IPS DF 19.7 (cell line): ENCODE measurements at places on chromosomes 6 and 20.

- no peak for DNase-seq
These were observed 89.7 kb downstream of the NDUFAF5 start for GRCh38 chr20:13874394-13875157.

DNA sequence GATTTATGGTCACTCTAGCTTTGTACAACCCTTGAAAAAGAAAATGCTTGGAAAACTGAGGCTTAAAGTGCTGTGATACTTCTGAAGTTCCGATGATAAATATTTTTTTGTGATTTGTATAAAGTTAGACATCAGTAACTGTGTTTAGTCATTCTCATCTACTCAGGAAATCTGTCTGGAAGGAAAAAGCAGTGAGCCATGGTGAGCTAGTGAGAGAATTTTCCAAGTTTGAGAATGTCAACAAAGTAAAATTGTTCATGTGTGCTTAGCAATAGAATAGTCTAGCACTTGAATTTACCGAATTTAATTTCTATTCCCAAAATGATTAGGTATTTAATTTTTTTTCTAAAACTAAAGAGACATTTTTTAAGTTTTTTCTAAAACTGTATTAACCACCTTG lies 41.3 kb upstream of the PLCB4 start:
- no peak for DNase-seq

DNA sequence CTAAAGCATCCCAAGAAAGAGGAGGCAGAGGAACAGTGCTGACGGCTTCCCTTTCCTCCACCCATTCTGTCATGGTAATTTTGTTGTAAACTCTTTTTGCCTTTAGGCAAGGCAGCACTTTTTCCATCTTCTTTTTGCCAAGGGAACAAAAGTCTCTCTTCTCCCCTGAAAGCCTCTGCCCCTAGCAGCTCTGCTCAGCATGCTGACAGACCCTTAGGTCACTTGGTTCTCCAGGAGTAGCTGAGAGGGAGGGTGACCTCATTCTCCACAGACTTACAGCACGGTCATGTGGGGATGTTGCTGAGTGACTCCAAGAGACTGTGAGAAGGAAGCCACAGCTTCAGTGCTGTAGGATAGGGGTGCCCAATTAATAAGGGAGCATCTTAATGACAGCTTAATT lies 81.1 kb upstream of the RALGAPA2 start:
- DNase-seq = no peak

GRCh38 chr20:44358776-44359175 lies 3.3 kb downstream of the HNF4A start:
- no peak for DNase-seq

DNA sequence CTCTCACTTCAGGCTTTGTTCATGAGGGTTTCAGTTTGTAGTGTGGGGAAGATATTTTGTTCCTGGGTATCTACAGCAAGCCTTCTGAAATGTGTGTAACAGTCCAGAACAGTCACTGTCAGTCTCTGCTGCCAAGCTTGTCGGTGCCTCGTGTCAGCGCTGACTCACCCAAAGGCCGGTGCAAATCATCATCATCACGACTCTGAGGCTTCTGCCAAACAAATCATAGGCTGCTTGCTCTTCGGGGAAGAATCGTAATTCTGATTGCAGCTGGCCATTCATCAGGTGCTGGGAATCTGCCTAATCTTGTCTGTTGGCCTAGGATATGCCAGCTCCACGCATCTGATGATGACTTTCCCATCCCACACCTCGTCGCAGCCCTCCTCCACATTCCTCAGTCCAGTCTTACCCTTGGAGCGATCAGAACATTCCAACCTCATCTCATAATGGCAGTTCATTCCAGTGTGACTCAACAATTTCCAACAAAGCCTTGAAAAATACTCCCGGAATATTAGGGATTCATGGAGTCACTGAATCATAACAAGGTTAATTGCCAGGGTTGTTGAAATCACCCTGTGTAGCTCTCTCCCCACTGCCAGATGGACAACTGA lies 40.9 kb downstream of the ALDH8A1 start:
- no peak for DNase-seq

GRCh38 chr20:47358672-47359529 lies 2.4 kb upstream of the ZMYND8 start:
- no peak for DNase-seq

DNA sequence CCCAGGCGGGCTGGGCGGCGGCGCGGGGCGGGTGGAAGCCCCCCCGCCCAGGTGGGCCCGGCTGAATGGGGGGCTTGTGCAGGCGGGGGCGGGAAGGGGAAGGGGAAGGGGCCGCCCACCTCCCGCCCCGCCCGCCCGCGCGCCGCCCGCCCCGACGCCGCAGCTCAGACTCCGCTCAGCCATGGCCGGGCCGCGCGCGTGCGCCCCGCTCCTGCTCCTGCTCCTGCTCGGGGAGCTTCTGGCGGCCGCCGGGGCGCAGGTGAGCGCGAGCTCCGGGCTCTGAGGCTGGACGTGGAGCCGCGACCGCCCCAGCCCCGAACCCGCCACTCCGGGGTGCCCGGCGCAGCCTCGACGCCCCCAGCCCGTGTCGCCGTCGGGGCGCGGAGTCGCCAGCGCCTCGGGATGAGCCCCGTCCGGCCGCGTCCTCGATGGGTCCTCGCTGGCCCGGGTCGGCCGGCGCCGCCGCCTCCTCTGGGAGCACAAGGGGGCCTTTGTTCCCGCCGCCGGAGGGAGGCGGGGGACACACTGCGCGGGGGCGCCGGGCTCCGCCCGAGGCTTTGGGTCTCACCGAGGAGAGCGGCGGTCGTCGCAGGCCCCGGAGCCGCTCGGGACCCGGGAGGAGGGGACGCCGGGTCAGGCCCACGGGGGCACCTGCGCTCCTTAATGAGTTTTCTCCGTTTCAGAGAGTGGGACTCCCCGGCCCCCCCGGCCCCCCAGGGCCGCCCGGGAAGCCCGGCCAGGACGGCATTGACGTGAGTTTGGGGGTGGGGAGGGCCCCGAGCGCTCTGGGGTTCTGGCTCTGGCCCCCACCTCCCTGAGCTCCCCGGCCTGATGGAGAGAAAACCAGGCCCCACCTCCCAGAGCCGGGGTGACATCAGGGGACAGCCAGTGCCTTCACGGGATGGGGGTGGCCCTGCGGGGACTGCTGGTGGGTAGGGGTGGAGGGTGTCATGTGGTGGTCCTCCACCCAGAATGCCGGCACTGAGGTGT lies at the start of gene COL9A3:
Gene COL9A3, plus strand, starts transcription at position 167 of the 990 bp plus-strand sequence. Its CDS starts 15 bp downstream, at position 182.
- DNase-seq = no peak

GRCh38 chr6:139316622-139317317 lies 25.0 kb upstream of the TXLNB start:
- no peak for DNase-seq

DNA sequence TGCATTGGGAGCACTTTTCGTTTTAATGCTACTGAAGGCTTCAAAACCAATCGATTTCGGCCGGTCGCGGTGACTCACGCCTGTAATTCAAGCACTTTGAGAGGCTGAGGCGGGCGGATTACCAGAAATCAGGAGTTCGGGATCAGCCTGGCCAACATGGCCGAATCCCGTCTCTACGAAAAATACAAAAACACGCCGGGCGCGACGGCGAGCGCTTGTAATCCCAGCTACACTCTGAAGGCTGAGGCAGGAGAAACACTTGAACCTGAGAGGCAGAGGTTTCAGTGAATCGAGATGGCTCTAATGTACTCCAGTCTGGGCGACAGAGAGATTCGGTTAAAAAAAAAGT lies 58.4 kb downstream of the TRIM38 start:
- no peak for DNase-seq

GRCh38 chr6:6655805-6656251 lies 67.3 kb downstream of the LY86 start:
- DNase-seq = no peak

DNA sequence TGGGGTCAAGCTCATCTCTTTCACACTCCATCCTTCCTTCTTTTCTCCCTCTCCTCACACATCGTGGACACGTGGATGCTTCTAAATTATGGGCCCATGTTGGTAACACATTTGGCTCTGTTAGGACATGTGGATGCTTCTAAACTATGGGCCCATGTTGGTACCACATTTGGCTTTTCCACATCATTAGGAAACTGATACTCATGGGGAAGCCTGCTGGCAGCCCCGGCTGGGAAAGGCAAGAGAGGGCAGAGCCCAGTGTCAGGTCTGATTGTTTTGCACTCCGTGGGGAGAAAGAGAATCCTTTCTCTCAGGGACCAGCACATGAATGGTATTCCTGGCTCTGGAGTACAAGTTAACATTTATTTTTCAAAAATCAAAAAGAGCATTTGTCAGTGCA lies 4.0 kb upstream of the CST1 start:
- no peak for DNase-seq

DNA sequence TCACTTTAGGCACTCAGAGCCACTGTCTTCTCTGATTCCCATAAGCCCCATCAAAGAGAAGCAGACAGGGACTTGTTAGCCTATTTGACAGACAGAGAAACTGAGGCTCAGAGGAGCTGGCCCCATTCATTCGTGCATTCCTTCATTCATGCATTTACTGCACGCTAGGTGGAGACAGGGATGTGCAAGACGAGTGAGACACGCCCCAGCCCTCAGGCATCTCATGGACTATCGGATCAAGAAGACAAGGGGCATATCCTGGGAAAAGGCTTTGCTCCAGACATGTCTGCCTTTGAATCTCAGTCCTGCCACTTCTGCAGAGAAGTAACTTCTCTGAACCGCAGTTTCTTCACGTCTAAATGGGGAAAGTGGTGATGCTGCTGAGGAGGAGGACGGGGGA lies 54.1 kb downstream of the BPIFB1 start:
- no peak for DNase-seq

DNA sequence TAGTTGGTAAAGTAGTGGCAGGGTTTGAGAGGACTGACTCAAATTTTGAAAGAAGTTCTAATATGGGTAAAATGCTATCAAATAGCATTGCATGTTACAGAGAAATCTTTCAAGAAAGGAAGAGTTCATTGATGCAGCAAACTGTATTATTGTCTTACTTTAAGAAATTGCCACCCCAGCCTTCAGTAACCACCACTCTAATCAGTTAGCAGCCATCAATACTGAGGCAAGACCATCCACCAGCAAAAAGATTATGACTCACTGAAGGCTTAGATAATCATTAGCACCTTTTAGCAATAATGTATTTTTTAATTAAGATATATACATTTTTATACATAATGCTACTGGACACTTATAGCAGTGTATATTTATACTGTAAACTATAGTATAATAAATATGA lies 138.9 kb downstream of the CDK19 start:
- no peak for DNase-seq

DNA sequence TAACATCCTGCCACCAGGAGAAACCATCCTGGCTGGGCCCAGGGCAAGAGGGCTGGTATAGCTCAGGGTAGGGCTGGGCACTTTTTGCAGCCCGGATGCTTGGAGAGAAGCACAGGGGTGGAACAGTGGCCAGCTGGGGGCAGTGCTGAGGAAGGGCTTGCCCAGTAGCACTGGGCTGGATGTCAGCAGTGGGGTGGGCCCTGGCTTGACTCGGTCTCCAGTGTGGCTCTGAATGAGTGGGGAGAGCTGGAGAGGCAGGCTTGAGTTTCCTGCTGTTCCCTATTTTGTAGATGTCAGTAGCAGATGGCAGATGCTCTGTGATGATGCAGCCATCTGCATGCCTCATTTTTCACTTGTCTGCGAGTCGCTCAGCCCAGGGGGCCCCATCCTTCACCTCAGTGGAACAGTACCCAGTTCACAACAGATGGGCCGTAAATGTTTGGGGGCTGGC lies 56.3 kb upstream of the TULP1 start:
- no peak for DNase-seq

- DNase-seq = no peak
These were observed 61.6 kb downstream of the GRM1 start for GRCh38 chr6:146090474-146090873.

GRCh38 chr6:162857326-162857725 lies 129.6 kb downstream of the PACRG start:
- no peak for DNase-seq

- no peak for DNase-seq
These were observed 103.0 kb downstream of the EDN3 start for GRCh38 chr20:59403261-59403961.

GRCh38 chr6:158536891-158537798 lies 22.7 kb upstream of the TMEM181 start:
- no peak for DNase-seq

- no peak for DNase-seq
These were observed 10.4 kb downstream of the HIVEP1 start for GRCh38 chr6:12022481-12022880.

GRCh38 chr20:24705486-24705885 lies 236.1 kb downstream of the SYNDIG1 start:
- no peak for DNase-seq

DNA sequence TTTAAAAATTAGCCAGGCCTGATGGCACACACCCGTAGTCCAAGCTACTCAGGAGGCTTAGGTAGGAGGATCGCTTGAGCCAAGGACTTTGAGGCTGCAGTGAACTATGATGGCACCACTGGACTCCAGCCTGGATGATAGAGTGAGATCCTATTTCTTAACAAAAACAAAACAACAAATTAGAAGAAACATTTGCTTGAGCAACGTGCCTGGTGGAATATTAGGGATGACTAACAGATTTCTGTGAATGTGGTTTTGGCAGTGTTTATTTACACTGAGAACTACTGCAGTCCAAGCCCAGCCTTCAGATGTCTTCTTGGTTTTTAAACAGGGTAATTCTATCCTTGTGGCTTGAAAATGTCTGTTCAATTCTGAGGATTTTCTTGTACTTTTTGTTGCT lies 9.2 kb downstream of the PPP1R3G start:
- DNase-seq = no peak

DNA sequence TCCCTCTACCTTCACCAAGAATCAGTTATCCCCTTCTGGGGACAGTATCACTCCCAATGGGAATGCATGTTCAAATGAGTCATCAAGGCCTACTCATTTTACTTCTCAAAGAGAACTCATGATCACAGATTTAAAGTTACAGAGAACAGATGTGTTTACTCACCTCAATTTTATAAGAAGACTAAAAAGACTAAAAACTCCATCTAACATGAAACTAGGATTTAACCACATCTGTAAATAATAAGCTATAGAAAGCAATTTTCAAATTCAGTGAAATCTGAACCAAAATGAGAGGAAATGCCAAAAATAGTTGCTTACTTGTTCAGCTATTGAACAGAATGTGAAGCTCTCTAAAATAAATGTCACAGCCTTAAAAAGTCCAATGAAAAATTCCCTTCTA lies 300.1 kb upstream of the KCNQ5 start:
- DNase-seq = no peak

DNA sequence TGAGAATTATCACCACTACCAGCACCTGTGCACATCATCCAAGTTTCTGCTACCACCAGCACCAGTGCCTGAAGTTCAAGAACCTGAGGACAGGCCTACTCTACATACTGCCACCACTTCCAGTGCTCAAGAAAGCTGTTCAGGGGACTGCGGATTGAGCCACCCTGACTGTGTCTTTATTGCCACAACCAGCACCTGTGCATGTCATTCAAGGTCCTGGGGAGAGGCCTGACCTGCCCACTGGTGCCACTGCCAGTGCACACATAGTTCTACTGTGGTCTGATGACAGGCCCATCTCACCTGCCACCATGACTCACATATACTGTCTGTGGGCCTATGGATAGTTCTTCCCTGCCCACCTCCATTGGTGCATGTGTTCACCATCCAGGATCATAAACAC lies 559.4 kb downstream of the COL12A1 start:
- no peak for DNase-seq

DNA sequence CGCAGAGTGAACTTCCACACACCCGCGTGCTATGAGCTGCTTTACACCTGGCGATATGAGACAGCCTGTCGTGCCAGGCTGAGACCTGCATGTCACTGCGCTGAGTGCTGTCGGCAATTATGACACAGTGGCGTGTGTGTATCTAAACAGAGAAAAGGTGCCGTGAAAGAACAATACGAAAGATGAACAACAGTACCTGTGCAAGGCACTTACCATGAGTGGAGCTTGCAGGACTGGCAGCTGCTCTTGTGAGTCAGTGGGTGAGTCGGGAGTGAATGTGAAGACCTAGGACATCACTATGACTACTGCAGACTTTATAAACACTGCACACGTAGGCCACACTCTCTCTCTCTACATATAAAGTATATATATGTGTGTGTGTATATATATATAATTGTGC lies 68.5 kb upstream of the DUSP22 start:
- DNase-seq = no peak
